CD8-positive, alpha-beta T cell (primary cell): ENCODE measurements at places on chromosomes 6 and 20.

- no peak for DNase-seq
Observed at GRCh38 chr20:49775229-49775693, 37.4 kb upstream of the SLC9A8 start.

DNA sequence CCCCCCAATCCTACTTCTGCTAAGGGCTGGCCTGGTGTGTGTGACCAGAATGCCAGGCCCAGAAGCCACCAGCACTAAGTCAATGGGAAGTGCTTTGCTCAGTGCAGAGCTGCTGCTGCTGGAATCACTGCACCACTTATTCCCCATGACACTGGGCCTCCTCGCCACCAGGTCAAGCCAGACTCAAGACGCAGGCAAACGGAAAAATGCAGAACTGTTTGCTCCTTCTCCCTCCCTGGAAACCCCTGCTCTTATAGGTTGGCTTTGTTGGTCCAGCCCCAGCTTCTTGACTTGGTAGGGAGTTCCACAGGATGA lies 121.9 kb downstream of the PHACTR3 start:
- DNase-seq, result no peak

DNA sequence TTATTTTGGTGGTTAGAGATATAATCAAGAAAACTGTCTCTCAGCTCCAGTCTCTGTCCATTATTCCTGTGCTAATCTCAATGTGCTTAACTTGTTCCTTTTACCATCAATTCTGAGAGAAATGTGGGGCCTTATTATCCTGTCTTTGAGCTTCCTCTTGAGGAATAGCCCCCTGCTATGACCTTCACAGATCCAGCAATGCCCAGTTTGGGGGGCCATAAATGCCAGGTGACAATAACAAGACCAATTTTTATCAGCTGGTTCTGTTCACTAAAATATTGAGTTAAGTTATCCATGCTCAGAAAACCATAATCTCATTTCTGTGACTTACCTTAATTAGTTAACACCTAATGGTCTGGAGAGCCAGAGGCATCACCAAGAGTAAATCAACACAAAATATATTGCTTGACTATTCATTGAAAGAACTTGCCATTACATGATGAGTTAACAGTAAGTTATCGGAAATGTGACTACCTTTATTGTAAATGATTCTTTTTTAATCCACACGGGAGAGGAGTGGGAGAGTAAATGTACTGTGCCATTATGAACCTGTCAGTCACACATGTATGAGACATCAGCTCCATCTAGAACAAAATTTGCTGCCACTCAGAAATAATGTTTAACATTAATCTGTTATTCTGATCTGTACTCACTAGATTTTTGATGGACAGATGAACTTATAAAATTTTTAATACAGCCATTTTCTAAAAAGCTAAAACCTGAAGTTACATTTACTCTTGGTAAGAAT lies 149.7 kb downstream of the ID4 start:
- no peak for DNase-seq

DNA sequence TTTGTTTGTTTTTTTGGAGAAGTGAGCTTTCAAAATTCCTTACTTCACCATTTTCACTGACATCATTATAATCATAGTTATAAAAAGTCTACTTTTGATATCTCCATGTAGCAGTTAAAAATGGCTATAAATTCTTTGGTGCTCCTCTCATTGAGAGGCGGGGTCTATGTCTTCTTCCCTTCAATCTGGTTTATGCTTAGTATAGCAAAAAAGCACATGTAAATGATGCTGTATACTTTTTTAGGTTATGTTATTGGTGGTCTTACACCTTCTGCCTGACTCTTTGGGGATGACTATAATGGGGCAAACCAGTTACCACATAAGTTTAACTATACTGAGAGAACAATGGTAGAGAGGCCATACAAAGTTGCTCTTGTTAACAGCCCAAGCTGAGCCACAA lies 289.6 kb downstream of the EPM2A start:
- no peak for DNase-seq
